GM23338 (cell line): ENCODE measurements at places on chromosomes 11 and 22.

DNA sequence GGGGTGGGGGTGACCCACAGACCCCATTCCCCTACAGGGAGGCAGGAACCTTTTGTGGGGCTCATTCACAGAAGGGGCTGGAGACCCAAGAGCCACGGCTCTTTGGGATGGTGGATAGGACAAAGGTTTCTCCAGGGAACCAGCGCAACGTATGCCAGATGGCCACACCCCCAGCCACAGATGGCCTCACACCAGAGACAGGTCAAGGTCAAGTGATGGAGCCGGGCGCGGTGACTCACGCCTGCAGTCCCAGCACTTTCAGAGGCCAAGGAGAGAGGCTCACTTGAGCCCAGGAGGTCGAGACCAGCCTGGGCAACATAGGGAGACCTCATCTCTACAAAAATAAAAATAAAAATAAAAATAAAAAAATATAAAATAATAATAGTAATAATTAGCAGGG is 17.1 kb upstream of the BRSK2 start:
- no peak for DNase-seq

DNA sequence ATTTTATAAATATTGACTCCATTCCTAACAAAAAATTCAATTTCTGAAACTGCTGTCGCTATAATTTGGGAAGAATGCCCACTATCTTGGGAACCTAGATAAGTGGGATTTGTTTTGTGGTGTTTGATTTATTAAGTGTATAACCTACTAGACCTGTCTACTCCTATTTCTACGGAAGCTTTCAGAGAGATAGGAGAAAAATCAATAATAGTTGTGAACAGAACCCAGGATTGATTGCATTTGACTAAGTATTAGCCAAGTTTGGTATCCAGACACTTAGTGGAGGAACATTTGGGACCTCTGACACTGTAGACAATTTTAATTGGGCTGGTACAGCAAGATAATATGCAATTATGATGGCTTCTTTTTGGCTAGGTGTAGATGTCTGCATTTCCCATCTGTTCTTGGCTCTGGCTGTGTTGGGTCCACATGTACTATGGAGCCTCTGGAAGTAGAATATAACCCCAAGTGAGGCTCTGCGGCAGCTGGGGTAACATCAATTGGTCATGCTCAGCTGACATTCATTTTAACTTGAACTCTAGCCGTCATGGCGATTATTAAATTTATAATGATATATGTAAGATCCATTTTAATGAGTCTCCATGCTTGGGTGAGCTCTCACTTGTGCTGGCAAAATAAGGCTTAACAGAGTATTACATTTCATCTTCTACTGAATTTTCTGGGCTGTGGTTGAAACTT is 111.5 kb upstream of the E2F8 start:
- DNase-seq: no peak

- DNase-seq: no peak
These were observed 812.1 kb downstream of the TBC1D22A start for GRCh38 chr22:47574556-47574955.

GRCh38 chr11:111944651-111945051 is 7.5 kb downstream of the DIXDC1 start:
- DNase-seq: no peak

- peak; percentile 80 for DNase-seq
These were observed 33.8 kb downstream of the OR2AG2 start for GRCh38 chr11:6737872-6738466.

DNA sequence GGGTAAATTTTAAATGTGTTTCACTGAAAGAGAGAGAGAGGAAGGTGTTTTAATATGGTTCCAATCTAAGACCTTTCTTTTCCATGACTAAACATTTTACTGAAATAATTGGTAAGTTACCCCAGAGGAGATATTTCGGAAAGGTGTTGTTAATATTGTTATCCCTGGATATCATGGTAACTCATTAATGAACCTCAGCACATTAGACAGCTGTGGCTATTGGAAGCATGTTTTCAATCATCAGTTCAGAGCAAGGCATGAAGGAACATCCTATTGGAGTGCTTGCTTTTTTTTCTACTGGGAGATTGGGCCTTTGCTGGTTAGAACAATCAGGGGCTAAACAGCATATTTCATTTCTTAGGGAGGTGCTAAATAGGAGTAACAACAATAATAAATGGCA is 11.8 kb downstream of the BARX2 start:
- DNase-seq: no peak

DNA sequence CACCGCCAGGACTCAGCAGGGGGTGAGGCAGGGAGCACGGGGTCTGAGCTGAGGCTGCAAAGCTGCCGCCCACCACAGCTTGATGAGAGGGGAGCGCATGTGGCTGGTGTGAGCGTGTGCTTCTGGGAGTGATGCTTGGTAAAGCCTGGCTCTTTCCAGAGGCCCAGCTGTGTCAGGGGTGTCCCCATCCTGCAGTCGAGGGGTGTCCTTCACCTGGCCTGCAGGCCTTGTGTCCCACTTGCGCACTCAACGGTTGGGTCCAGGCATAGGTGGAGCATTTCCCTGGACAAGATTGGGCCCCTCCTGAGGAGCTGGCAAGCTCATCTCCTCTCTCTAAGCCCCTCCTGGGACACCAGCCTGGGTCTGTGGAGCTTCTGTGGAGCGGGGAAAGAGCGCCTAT is 273.9 kb downstream of the TBC1D22A start:
- DNase-seq: no peak

GRCh38 chr11:16909359-16910035 is 104.7 kb downstream of the PLEKHA7 start:
- no peak for DNase-seq

DNA sequence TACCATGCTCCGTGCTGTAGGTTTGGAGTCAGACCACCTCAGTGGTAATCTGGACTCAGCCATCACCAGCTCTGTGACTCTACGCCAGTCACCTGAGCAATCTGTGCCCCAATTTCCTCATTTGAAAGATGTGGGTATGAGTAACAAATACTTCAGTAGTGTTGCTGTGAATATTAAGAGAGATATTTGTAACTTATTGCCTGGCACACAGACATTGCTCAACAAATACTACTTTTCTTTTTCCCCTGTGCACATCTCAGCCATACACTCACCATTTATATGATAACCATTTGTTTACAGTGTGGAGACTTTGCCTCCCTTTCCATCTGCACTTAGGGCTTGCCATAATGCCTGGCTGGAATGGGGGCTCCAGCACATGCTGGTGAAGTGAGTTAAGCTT is 89.7 kb upstream of the CLPB start:
- no peak for DNase-seq

DNA sequence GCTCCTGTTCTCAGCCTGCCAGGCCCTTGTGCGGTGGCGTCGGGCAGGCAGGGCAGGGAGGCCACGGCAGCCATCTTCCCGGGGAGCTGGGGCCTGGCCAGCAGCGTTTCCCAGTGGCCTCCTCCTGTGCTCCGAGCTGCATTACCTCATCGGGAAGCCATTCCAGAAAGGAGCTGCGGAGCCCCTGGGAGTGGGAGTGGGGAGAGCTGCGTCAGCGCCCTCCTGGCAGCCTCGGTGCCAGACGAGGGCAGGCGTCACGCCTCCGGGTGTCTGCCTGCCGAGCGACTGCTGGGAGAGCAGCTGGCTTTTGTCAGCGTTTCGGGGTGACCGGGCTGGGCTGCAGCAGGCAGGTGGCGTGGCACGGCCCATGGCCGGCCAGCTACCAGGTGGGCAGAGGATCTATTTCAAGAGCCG is 30.9 kb upstream of the WNT7B start:
- DNase-seq: no peak

DNA sequence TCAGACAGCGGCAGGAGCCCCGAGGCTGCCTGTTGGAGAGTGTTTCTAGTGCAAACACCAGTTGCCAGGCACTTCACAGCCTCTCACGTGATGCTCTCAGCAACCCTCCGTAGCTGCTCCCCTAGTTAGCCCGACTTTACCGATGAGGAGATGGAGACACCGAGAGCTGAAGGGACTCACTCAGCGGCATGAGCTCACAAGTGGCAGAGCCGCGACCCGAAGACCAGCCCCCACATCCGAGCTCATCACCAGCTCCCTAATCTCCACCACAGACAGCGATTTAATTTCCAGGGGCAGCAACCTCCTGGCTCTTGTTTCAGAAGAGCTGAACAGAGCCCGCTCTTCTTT is 28.7 kb upstream of the RTL6 start:
- no peak for DNase-seq

- DNase-seq: peak; percentile 75
These were observed 3.3 kb downstream of the SCGB1D2 start for GRCh38 chr11:62245271-62245753.

- no peak for DNase-seq
These were observed 134.5 kb downstream of the PLEKHA7 start for GRCh38 chr11:16879690-16880089.

GRCh38 chr11:120221115-120221752 is 10.4 kb downstream of the OAF start:
- DNase-seq: no peak

- no peak for DNase-seq
These were observed 34.9 kb downstream of the CD44 start for GRCh38 chr11:35173616-35174566.

DNA sequence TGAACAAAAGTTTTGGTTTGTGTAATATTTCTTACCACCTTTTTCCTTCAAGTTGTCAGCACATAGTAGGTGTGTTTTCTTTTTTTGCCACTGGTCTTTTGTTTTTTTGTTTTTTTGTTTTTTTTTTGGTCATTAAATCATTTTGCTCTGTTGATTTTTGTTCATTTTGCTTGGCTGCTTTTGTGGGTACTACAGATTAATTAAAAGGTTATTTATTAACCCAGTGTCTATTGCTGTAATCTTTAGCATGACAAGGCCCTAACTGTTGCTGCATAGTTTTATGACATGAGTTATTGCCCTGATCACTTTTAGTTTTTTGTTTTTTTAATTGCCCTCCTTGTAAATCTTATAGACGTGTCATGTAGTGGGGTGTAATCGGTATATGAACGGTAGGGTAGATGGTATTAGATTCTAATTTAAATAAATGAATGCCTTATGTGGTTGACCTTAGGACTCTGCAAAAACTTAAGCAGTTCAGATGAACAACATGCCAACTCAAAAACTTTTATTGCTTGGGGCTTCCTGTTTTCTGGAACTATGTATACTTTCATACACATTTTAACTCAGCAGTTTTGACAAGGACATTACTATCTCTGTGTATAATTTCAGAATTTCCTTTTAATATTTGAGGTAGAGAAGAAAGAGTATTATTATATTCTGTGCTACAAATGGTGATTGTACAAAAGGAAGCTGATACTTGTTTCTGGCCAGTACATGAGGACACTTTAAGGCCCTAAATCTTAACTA is 7.9 kb downstream of the EWSR1 start:
- no peak for DNase-seq

- no peak for DNase-seq
These were observed 73.2 kb downstream of the SLC35F2 start for GRCh38 chr11:107785401-107785800.

GRCh38 chr11:119361941-119362725 is 15.6 kb upstream of the MFRP start:
- DNase-seq: no peak

- DNase-seq: peak; percentile 46
These were observed 729 bp downstream of the IL17RA start for GRCh38 chr22:17085277-17086181.

GRCh38 chr11:65802841-65803240 is 16.0 kb downstream of the OVOL1 start:
- DNase-seq: no peak

GRCh38 chr22:41387341-41387740 is 5.6 kb downstream of the TEF start:
- no peak for DNase-seq

DNA sequence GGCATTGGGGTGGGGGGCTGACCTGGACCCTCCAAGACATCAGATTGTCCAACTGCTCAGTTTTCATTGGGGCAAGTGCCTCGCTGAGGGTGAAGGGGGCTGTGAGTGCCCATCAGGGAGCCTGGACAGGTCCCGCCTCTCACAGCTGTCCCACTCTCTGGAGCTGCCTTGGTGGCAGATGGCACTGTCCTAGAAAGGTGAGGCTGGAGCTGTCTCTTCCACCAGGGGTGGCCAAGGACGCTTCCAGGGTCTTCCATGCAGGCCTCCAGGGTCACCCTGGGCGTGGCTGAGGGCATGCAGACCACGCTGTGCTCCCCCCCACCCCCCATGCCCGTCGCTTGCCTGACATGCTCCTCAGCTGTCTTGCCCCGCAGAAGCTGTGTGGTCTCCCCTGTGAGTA is 53.5 kb upstream of the CCDC188 start:
- DNase-seq: no peak

DNA sequence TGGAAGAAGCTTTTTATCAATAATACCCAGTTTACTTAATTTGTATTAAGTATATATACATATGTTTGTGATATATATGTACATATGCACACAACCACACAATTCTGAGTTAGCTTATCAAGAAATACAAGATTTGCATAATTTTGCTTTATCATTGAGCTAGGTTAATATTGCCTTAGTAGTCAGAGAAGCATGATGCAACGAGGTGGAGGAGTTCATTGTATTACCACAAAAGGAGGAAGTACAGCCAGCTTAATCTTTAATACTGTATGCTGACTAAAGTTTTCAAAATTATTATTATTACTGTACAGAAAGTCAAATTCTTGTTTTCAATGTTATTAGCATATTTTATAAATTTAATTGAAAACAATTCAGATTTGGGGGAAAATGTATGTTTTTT is 278.4 kb upstream of the PDGFD start:
- DNase-seq: no peak

GRCh38 chr11:11735586-11735985 is 106.2 kb upstream of the USP47 start:
- DNase-seq: peak; percentile 59

DNA sequence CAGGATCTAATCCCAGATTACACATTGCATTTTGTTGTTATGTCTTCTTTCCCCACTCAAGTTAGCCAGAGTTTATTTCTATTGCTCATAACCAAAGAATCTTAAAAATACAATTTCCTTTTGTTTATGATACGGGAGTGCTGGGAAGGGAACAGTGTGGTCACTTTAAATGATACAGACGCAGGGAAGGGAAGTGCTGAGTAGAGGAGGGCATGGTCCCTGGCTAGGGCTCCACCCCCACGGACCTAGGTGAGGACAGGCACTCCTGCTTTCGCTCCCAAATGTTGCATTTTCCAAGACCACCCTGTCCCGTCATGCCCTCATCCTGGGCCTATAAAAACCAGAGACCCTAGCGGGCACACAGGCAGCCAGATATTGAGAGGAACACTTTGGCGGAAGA is 30.6 kb upstream of the NARS2 start:
- no peak for DNase-seq

GRCh38 chr22:28268850-28269249 is 349.8 kb upstream of the PITPNB start:
- DNase-seq: no peak

DNA sequence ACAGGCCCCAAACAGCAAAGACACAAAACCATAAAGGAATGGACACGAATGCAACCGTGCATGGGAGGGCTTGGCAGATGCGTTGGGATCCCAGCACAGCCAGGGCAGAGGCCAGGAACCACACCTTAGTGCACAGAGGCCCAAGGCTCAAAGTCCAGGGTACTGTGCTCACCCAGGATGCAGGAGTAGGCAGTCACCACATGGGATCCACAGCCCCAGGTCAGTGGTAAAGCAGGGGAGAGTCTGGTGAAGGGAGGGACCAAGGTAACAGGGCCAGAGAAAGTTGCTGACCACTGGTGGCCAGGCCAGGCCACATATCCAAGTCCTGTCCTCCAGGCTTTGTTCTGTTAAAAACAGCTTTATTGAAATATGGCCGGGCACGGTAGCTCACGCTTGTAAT is 6.5 kb upstream of the CERK start:
- DNase-seq: no peak

GRCh38 chr11:123301013-123301591 is 106.1 kb upstream of the CLMP start:
- no peak for DNase-seq
